ENCODE measurements at places on chromosomes 2 and 18.

DNA sequence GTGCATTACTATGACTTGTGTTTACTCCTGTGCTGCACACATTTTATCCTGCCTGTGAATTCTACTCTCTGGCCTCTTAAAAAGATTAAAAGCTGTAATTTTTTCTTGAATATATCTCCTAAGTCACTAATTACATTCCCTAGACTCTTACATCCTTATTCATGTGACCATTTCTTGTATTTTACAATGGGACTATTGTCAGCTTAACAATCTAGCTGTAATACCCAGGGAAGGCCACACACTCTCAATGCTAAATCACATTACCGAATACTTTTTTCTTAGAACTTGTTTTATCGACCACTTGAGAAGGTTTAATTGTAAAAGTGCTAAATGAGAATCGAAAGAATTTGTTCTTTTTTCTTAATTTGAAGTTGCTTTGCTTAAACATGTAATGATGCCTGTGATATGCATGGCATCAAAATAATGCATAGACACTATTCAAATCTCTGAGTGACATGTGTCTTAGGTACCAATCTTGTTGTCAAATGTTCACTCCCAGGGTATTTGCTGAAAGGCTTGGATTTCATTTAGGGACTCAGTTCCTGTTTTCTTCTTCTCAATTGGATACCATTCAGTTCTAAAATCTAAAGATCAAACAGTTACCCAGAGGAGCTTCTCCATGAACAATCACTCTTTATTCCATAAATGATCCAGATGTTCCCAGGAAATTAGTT lies 498.5 kb downstream of the DPP10 start:
- no peak for DNase-seq

DNA sequence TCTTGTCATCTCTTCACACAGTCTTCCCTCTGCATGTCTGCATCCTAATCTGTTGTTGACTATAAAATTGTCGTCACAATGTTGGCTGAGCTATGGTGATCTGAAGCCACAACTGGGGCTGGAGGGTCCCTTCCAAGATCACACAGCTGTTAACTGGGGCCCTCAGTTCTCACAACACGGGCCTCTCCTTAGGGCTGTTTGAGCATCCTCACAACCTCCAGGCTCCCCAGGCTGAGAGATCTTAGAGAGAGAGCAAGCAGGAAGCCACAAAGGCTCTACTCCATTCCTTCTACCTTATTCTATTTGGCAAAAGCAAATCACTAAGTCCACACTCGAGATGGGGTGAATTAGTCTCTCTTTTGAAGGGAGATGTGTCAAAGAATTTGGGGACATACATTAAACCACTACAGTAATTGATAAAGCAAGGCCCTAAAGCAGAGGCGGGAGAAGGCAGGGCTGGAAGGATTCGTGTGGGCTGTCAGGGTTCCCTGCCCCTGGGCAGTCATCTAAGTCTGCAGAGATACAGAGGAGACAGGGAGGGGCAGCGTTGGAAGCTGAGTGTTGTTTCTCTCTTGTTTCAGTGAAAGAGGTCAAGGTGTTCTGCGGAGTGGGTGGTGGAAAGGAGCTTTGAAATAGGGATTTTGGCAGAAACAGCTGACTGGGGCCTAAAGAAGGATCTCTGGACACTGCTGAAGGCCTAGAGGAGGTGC lies 15.9 kb downstream of the MYO7B start:
- DNase-seq, result no peak

DNA sequence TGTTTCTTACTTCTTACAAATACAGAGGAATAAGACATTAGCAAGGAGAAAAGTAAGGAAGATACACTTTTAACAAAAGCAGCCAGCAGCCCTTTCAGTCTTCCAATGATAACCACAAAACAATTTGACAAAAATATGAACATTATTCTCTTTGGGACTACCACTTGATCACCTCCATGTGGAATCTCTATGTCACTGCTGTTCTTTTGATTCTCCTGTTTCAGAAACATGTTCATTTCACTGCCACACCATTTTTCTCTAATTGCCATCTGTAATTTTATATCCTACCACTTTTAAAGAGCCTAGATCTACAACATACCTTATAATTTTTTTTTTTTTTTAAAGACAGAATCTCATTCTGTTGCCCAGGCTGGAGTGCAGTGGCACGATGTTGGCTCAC lies 10.9 kb downstream of the INO80D start:
- no peak for DNase-seq

GRCh38 chr2:195659114-195659513 lies 2.1 kb downstream of the SLC39A10 start:
- peak; percentile 33 for DNase-seq

- DNase-seq, result no peak
These were observed 2.5 kb upstream of the PDCL3 start for GRCh38 chr2:100560216-100560830.

DNA sequence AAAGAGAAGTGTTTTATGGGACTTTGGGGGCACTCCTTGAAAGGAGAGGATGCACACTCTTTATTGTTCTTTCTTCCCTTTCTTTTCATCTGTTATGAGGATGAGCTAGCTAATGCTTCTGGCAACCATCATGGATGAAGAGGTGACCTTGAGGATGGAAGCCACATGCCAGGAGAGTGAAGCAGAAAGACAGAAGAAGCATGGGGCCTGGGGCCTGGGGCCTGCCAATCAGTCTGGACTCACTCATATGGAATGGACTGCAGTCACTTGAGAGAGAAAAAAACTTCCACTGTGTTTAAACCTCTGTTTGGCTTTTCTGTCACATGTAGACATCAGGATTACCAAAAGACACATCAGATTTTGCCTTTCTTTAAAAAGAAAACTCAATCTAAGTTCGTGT lies 35.8 kb upstream of the ZFP36L2 start:
- DNase-seq, result no peak

- no peak for DNase-seq
These were observed 74.1 kb upstream of the MAP4K3 start for GRCh38 chr2:39511219-39511604.

DNA sequence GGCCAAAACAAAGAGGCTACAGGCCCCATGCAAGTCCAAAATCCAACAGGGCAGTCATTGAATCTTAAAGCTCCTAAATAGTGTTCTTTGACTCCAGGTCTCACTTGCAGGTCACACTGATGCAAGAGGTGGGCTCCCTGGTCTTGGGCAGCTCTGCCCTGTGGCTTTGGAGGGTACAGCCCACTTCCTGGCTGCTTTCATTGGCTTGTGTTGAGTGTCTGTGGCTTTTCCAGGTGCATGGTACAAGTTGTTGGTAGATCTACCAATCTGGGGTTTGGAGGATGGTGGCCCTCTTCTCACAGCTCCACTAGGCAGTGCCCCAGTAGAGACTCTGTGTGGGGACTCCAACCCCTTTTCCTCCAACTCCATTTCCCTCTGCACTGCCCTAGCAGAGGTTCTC lies 115.8 kb upstream of the ALKAL2 start:
- no peak for DNase-seq

DNA sequence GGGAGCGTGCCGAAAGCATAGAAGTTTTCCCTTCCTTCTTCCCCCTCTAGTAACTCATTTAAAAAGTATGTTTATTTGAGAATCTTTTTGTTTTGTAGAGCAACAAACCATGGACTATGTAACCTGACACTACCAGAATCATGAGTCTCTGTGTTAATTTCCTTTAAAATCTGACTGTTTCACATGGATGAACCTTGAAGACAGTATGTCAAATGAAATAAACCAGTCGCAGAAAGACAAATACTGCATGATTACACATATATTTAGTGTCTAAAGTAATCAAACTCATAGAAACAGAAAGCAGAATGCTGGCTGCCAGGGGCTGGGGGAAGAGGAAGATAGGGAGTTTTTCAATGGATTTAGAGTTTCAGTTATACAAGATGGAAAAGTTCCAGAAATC lies 32.3 kb downstream of the PTPN2 start:
- DNase-seq, result no peak

DNA sequence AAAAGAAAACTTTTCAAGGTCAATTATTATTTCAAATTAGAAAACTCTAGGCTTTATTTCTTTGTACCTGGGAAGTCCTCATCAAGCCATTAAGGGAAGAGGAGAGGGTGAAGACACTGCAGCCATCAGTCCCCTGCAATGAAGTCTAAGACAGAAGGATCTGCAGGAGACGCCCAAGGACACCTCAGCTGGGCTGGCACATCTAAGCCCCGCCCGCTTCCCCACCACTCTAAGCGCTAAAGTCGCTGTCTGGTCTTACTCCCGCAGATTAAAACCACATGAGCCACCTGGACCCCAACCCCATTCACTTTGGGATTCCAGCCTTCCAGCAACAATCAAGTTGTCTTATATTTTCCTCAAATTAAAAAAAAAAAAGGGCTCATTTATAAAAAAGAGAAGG lies 104.4 kb downstream of the AFF3 start:
- DNase-seq, result no peak

DNA sequence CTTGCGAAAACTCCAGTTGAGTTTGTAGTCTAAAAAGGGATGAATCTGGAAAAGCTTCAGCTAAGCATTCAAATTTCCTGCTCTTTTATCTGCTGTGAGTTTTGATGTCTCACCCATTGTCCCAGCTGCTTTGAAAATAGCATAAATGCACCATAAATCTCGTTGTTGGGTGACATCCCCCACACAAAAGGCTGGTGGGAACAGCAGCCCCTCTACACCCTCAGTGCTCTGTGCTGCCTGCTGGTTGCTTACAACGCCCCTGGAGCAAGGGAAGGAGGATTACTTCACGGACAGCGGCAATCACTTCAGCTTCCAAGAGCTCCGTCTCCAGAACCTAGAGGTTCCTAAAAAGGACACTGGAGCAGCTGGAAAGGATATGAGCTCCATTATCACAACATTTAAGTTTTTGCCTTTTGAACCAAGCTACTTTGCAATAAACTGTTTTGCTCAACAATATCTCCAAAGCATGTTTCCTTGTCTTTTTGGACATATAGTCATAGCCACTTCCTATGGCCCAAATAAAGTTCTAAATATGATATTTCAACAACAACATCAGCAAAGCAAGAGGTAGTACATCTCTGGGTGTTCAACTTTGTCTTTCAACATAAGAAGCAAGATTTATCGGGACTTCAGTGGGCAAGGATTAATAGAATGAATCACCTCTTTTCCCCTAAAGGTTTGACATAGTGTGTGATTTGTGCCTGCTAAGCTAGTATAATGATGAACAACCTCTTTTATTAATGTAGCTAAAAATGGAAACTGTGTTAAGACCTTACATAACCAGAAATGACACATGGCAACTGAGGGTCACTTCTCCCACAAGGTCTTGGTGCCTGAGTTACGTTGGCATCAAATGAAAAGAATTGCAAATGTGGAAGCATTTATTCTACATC lies 413.5 kb downstream of the TXNL1 start:
- DNase-seq, result no peak

DNA sequence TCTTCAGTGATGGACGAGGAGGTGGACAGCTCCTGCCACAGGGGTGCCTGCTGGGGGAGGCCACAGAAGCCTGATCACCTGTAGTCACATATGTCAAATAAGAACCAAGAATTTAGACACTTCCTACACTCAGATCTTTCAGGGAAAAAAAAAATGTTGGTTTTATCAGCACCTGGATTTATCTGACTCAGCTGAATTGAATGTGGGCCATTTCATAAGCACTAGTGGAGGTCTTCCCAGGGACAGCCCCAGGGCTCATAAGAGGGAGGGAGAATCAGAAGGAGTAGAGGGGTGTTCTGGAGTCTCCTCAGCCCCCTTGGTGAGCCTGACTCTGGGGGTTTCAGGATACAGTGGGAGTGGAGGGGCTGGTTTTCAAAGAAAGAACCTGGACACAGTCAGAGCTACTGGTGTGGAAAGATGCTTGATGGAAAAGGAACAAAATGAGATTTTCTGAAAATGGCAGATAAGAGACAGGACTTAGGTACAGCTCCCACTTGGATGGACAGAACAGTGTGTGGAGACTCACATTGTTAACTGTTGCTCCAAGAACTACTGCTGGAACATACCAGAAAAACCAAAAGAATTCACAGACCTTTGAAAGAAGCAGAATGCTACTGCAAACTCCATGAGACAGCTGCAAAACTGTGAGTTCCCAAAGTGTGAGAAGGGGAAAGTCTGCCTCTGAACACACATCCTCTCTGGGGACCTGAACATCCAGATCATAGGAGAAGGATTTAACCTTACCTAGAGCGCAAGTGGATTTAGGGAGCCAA lies 45.4 kb downstream of the LCT start:
- DNase-seq, result no peak

DNA sequence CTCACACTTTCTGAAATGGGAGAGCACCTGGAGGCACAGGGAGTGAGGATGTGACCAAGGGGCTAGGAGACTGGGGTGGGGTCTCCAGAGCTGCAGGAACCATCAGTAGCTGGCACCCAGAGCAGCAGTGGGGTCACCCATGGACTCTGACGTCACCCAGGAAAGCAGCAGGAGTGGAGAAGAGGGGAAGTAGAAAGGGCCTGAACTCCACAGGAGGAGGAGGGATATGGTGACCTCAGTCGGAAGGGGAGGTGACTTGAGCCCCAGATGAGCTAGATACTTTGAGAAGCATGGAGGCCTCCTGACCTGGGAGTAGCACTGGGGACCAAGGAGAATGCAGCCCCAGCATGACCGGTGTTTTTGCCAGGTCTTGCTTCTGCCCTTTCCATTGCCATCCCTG lies 8.8 kb downstream of the NMUR1 start:
- no peak for DNase-seq

GRCh38 chr2:66189553-66189952 lies 245.4 kb upstream of the MEIS1 start:
- DNase-seq, result no peak

DNA sequence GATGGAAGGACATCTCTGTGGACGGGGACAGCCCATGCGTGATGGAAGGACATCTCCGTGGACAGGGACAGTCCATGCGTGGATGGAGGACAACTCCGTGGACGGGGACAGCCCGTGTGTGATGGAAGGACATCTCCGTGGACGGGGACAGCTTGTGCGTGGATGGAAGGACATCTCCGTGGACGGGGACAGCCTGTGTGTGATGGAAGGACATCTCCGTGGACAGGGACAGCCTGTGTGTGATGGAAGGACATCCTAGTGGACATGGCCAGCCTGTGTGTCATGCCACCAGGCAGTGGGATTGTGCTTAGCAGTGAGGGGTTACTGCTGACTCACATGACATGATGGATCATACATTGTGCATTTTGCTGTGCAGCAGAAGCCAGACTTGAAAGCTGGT lies 30.0 kb upstream of the NFATC1 start:
- no peak for DNase-seq

- peak; percentile 23 for DNase-seq
These were observed 316.4 kb downstream of the DSEL start for GRCh38 chr18:67199993-67200617.

GRCh38 chr2:50513724-50514123 lies 518.2 kb downstream of the NRXN1 start:
- DNase-seq, result no peak

GRCh38 chr2:42336361-42336965 lies 24.6 kb downstream of the COX7A2L start:
- DNase-seq, result no peak

GRCh38 chr2:53784436-53784835 lies 2.3 kb downstream of the ASB3 start:
- no peak for DNase-seq

DNA sequence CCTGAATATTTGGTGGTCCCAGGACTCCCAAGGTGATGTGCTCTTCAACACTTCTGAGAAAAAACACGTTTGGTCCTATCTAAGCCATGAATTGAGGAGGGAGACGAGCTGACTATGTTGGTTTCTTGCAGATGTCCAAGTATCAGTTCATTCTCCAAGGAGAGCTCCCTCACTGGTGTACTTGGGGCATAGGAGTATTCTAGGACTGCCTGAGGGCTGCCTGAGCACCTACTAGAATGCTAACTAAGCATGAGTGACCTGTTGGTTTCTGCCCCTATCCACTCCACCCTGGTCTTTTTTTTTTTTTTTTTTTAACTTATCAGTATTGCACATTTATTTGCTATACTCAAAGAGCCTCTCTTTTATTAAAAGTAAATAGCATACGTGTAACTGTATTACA lies 200.5 kb upstream of the FANCL start:
- DNase-seq, result no peak

- DNase-seq, result no peak
These were observed 33.5 kb downstream of the LGALSL start for GRCh38 chr2:64487256-64488049.

All from DMS79 (cell line).